CD8-positive, alpha-beta memory T cell (primary cell): ENCODE measurements at places on chromosomes 2 and 18. TPM values are rescaled to one million over a fixed set of nuclear protein-coding genes. Genes with fewer than 3 reads are reported as not detected.

- peaks cover 39% of the 10 kb centered on the region for H3K4me1 ChIP-seq
- H3K27ac ChIP-seq = no peak overlapping the region
- no peak overlapping the region for H3K4me3 ChIP-seq
- H3K36me3 ChIP-seq = no peaks in the 10 kb centered on the region
- DNase-seq = no peak
These were observed 2.0 kb upstream of the ITGA6 start for GRCh38 chr2:172425336-172425735.

GRCh38 chr18:72041313-72042032 is 502.7 kb downstream of the CBLN2 start:
- no peak overlapping the region for H3K27ac ChIP-seq
- H3K36me3 ChIP-seq = no peaks in the 10 kb centered on the region
- H3K4me1 ChIP-seq = no peaks in the 10 kb centered on the region
- H3K27me3 ChIP-seq = no peaks in the 10 kb centered on the region
- H3K4me3 ChIP-seq = no peak overlapping the region
- no peak for DNase-seq

DNA sequence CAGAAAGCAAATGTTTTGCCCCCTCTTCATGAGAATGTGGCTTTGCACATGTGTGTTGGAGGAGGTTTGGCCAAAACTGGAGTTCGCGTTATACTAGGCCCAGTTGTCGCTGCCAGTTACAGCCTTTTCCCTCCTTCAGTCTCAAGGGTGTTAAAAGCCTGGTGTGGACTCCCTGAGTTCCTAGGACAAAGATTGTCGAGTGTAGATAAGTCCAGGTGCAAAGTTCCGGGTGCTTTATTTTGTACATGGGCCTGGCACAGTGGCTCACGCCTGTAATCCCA is 542 bp upstream of the RNF103 start:
- peak overlapping the region; percentile 68 for H3K4me3 ChIP-seq
- no peaks in the 10 kb centered on the region for H3K27me3 ChIP-seq
- no peaks in the 10 kb centered on the region for H3K36me3 ChIP-seq
- peak overlapping the region; percentile 73 for H3K27ac ChIP-seq
- peaks cover 12% of the 10 kb centered on the region for H3K4me1 ChIP-seq
- no peak for DNase-seq

DNA sequence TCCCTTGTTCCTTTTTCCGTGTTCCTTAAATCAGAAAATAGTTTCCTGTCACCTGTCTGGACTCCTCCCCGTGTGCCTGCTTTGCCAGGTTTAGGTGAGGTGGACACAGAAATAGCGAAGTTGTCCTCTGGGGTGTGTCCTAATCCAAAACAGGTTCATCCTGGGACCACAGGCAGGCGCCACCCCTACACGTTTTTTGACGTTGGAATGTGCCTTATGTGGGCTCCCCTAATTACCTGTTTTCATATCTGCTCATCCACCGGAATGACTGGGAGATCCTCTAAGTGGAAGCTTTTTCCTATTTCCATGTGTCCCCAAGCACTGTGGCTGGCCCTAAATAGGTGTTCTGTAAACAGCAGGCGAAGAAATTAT is 49.0 kb upstream of the PAIP2B start:
- no peak overlapping the region for H3K27ac ChIP-seq
- H3K4me3 ChIP-seq = peak overlapping the region; percentile 29
- no peak for DNase-seq
- H3K27me3 ChIP-seq = peaks cover 28% of the 10 kb centered on the region
- H3K4me1 ChIP-seq = peaks cover 20% of the 10 kb centered on the region
- no peaks in the 10 kb centered on the region for H3K36me3 ChIP-seq

RBM43 gene
- 2.8 TPM for total RNA-seq

ALPG gene
- not detected for total RNA-seq

ACTR1B gene
- total RNA-seq = 80.6 TPM

- H3K4me1 ChIP-seq = no peaks in the 10 kb centered on the region
- H3K27ac ChIP-seq = no peak overlapping the region
- H3K4me3 ChIP-seq = no peak overlapping the region
- no peaks in the 10 kb centered on the region for H3K27me3 ChIP-seq
- no peaks in the 10 kb centered on the region for H3K36me3 ChIP-seq
These were observed 116.8 kb downstream of the IKZF2 start for GRCh38 chr2:213034585-213034984.

CPO gene
- not detected for total RNA-seq

GRCh38 chr2:120238728-120239487 is 13.7 kb upstream of the RALB start:
- DNase-seq = no peak
- no peak overlapping the region for H3K4me3 ChIP-seq
- no peaks in the 10 kb centered on the region for H3K27me3 ChIP-seq
- no peaks in the 10 kb centered on the region for H3K36me3 ChIP-seq
- H3K27ac ChIP-seq = no peak overlapping the region

GRCh38 chr2:217114117-217114516 is 254.3 kb upstream of the TNP1 start:
- H3K4me1 ChIP-seq = no peaks in the 10 kb centered on the region
- H3K27ac ChIP-seq = no peak overlapping the region
- no peaks in the 10 kb centered on the region for H3K27me3 ChIP-seq

IL36G gene
- total RNA-seq = not detected

IL18R1 gene
- total RNA-seq = 17.6 TPM

DNA sequence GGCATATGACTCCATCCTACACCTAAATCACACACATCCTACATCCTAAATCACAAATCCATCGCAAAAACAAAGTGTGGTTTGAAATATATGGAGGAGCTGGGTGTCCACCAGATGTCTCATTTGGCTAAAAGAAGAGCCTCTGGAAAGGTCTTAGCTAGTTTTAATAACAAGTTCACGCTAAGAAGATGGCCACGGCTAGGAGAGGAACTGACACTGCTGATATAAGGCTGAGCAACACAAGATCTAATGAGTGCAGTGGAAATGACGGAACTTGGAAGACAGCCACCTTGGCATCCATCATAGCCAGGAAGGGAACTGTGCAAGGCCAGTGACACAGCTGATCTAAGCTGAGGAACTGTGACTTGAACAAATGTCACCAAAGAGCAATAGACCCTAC is 60.0 kb upstream of the AGAP1 start:
- H3K27ac ChIP-seq = no peak overlapping the region
- no peaks in the 10 kb centered on the region for H3K27me3 ChIP-seq
- no peak for DNase-seq

GRCh38 chr2:217610401-217610814 is 392.4 kb downstream of the TNS1 start:
- H3K4me3 ChIP-seq = no peak overlapping the region
- no peaks in the 10 kb centered on the region for H3K27me3 ChIP-seq
- peaks cover 38% of the 10 kb centered on the region for H3K4me1 ChIP-seq

LGALSL gene
- 0.98 TPM for total RNA-seq

- H3K4me1 ChIP-seq = no peaks in the 10 kb centered on the region
- DNase-seq = no peak
- H3K36me3 ChIP-seq = no peaks in the 10 kb centered on the region
- no peak overlapping the region for H3K4me3 ChIP-seq
- H3K27ac ChIP-seq = no peak overlapping the region
- no peaks in the 10 kb centered on the region for H3K27me3 ChIP-seq
These were observed 194.4 kb downstream of the TMX3 start for GRCh38 chr18:68520406-68521075.

- no peak overlapping the region for H3K4me3 ChIP-seq
- H3K27me3 ChIP-seq = no peaks in the 10 kb centered on the region
- no peaks in the 10 kb centered on the region for H3K36me3 ChIP-seq
- H3K27ac ChIP-seq = no peak overlapping the region
- no peak for DNase-seq
- H3K4me1 ChIP-seq = no peaks in the 10 kb centered on the region
These were observed 269.3 kb downstream of the ALPK2 start for GRCh38 chr18:58359620-58360019.

DNA sequence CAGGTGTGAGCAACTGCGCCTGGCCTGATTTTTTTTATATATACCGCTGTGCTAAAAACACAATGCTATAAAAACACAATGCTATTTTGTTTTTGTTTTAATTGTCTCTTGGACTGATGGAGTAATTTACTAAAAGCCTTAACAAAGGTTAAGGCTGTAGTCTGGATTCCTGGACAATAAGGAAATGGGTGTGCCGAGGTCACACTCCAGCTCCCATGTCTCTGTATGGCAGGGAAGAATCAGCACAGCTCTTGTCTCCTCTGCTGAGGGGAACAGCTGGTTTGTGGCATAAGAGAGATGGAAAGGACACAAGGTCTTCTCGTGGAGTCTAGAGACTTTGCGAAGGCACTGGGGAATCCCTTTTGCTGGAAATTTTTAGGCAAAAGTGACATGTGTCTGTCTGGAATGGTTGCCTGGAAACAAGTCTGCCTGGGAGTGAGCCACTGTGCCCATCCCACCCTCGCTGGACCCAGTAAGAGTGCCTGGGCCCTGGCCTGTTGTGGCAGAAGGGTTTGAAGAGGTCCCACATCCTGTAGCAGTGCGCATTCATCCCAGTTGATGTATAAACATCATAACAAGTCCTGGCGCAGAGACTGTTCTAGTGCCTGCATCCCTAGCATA is 73.1 kb downstream of the MAPK4 start:
- H3K36me3 ChIP-seq = no peaks in the 10 kb centered on the region
- no peak for DNase-seq
- H3K4me1 ChIP-seq = no peaks in the 10 kb centered on the region
- no peak overlapping the region for H3K4me3 ChIP-seq
- H3K27me3 ChIP-seq = no peaks in the 10 kb centered on the region

- no peaks in the 10 kb centered on the region for H3K27me3 ChIP-seq
- H3K27ac ChIP-seq = no peak overlapping the region
- DNase-seq = no peak
- H3K4me1 ChIP-seq = no peaks in the 10 kb centered on the region
These were observed 20.7 kb upstream of the ALLC start for GRCh38 chr2:3637311-3637675.

- H3K4me1 ChIP-seq = no peaks in the 10 kb centered on the region
- H3K27ac ChIP-seq = no peak overlapping the region
- H3K36me3 ChIP-seq = no peaks in the 10 kb centered on the region
- no peak for DNase-seq
- H3K27me3 ChIP-seq = no peaks in the 10 kb centered on the region
- no peak overlapping the region for H3K4me3 ChIP-seq
These were observed 64.5 kb downstream of the ITGB1BP1 start for GRCh38 chr2:9358846-9359245.

GRCh38 chr2:25982273-25982967 is at the start of gene KIF3C:
KIF3C (minus strand) TSS chr2:25982497; CDS start chr2:25981917, 580 bp downstream.
- peaks cover 11% of the 10 kb centered on the region for H3K4me1 ChIP-seq
- H3K36me3 ChIP-seq = no peaks in the 10 kb centered on the region
- peak within 1 kb of the TSS; percentile 38 for H3K27ac ChIP-seq
- DNase-seq = peak; percentile 73

TFCP2L1 gene
- 0.11 TPM for total RNA-seq

RAB27B gene
- total RNA-seq = 0.22 TPM

GRCh38 chr18:53785811-53786210 is 438.7 kb downstream of the MBD2 start:
- H3K4me3 ChIP-seq = no peak overlapping the region
- H3K27me3 ChIP-seq = no peaks in the 10 kb centered on the region
- H3K36me3 ChIP-seq = no peaks in the 10 kb centered on the region

TMEM247 gene
- not detected for total RNA-seq

GRCh38 chr2:38246105-38246504 is 131.0 kb downstream of the ATL2 start:
- H3K27ac ChIP-seq = no peak overlapping the region
- DNase-seq = no peak
- no peak overlapping the region for H3K4me3 ChIP-seq
- H3K36me3 ChIP-seq = no peaks in the 10 kb centered on the region
- no peaks in the 10 kb centered on the region for H3K4me1 ChIP-seq

FBLN7 gene
- 2.1 TPM for total RNA-seq

LYPD6 gene
- total RNA-seq = not detected

ABI2 gene
- total RNA-seq = 29.2 TPM

DNA sequence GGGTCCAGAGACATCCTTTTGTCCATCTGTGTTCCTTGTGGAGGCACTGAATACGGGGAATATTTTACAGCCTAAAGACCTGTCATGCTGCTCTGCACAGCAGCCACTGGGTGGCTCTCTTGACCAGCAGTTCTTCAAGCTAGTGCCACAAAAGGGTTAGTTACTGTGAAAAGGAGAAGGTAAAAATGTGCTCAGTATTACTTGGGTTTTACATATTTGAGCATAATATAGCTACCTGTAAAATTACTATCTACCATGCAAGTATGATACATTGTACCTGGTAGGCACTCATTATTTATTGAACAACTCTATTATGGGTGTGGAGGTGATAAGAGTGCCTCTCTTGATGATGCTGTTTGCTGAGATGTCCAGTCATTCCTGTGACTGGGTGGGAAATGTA is 23.6 kb downstream of the FZD5 start:
- peaks cover 5% of the 10 kb centered on the region for H3K36me3 ChIP-seq
- no peaks in the 10 kb centered on the region for H3K4me1 ChIP-seq
- peak; percentile 26 for DNase-seq
- no peak overlapping the region for H3K27ac ChIP-seq

GRCh38 chr2:232587512-232587911 is 37.0 kb downstream of the EIF4E2 start:
- no peak for DNase-seq
- H3K27me3 ChIP-seq = no peaks in the 10 kb centered on the region
- H3K36me3 ChIP-seq = peaks cover under 1% of the 10 kb centered on the region
- no peaks in the 10 kb centered on the region for H3K4me1 ChIP-seq

C2orf15 gene
- 0.92 TPM for total RNA-seq

- H3K27ac ChIP-seq = no peak overlapping the region
- DNase-seq = no peak
- no peaks in the 10 kb centered on the region for H3K27me3 ChIP-seq
- no peak overlapping the region for H3K4me3 ChIP-seq
- peaks cover 100% of the 10 kb centered on the region for H3K4me1 ChIP-seq
These were observed 122.1 kb upstream of the EML6 start for GRCh38 chr2:54601339-54601738.

GRCh38 chr2:160168878-160169277 is 31.2 kb downstream of the ITGB6 start:
- H3K27ac ChIP-seq = no peak overlapping the region
- H3K36me3 ChIP-seq = no peaks in the 10 kb centered on the region
- no peaks in the 10 kb centered on the region for H3K4me1 ChIP-seq
- no peaks in the 10 kb centered on the region for H3K27me3 ChIP-seq
- no peak for DNase-seq

FTCDNL1 gene
- 3.8 TPM for total RNA-seq

DNA sequence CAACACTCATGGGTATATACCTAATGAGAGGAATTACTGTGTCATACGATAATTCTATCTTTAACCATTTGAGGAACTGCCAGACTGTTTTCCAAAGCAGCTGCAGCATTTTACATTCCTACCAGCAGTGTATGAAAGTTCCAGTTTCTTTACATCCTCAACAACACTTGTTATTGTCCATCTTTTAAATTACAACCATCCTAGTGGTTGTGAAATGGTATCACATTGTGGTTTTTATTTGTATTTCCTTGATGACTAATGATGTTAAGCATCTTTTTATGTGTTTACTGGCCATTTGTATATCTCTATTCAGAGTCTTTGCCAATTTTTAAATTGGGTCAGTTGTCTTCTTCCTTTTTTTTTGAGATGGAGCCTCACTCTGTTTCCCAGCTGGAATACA is 4.0 kb upstream of the CKAP2L start:
- H3K27me3 ChIP-seq = no peaks in the 10 kb centered on the region
- peaks cover 14% of the 10 kb centered on the region for H3K4me1 ChIP-seq
- no peaks in the 10 kb centered on the region for H3K36me3 ChIP-seq
- no peak overlapping the region for H3K4me3 ChIP-seq

- peaks cover 8% of the 10 kb centered on the region for H3K4me1 ChIP-seq
- H3K27me3 ChIP-seq = no peaks in the 10 kb centered on the region
- H3K36me3 ChIP-seq = no peaks in the 10 kb centered on the region
- no peak overlapping the region for H3K4me3 ChIP-seq
These were observed 8.3 kb upstream of the KLF11 start for GRCh38 chr2:10035053-10035422.
